ENCODE measurements at places on chromosomes 13 and 19.

GRCh38 chr13:111239764-111240670 lies 80.4 kb upstream of the TEX29 start:
- DNase-seq: no peak

DNA sequence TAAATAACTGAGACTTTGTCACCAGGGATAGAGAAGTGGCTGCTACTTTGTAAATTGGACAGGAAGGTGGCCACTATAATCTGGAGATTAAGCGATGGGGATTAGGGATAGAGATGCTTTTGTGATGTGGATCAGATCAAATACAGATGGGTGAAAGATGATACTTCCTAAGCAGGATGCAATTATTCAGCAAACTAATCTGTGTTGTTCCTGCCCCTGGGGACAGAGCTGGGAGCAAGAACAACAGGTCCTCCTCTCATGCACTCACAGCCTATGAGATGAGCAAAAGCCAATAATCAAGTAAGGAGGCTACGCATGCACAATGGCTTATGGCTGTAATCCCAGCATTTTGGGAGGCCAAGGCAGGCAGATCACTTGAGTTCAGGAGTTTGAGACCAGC lies 4.6 kb downstream of the RGL3 start:
- DNase-seq: no peak

DNA sequence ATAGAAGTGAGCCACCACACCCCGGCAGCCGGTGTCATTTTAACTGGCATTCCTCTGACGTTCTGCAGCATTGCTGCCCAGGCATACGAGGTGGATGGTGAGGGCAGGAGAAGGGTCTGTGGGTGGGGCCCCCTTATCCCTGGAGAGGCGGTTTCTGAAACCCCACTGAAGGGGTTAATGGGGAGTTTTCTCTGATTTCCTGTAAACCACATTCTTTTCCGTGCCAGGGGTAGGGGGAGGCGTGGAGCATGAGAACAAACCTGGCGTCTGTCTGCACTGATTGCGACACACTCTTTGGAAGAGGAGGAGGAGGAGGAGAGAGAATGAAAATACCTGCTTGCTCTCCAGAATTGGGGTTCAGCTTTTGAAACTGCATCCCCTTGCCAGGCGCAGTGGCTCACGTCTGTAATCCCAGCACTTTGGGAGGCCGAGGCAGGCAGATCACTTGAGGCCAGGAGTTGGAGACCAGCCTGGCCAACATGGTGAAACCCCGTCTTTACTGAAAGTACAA lies 2.7 kb upstream of the C3 start:
- DNase-seq: no peak

DNA sequence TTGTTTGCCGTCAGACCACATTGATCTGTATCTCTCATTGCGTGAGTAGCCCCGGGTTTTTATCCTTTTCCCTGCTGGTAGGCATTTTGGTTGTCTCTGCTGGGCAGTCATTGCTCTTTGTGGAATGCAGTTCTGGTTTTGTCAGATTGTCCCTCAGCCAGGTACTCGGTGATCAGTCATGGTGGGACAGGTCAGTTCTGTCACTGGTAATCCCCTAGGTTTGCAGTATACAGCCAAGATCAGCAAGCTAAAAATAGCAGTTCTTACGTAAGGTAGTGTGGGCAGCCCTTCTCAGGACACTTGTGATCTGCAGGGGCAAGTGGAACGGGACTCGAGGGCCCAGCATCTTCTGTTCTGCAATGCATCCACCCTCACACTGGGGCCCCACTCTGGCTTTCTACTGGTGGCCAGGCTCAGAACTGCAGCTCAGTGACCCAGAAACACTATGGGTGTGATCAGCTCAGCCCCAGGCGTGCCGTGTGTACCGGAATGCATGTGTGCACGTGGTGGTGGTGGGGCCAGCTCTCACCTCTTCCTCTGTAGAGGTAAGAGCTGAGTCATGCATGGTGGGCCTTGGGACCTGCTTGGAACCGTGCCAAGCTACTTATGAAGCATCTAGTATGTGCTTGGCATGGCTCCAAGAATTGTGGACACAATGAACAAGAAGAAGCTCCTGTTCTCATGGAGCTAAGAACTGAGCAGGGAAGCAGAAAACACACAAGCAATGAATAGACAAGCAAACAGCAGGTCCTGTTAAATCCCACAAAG lies 6.3 kb downstream of the PLEKHF1 start:
- DNase-seq: peak; percentile 86

DNA sequence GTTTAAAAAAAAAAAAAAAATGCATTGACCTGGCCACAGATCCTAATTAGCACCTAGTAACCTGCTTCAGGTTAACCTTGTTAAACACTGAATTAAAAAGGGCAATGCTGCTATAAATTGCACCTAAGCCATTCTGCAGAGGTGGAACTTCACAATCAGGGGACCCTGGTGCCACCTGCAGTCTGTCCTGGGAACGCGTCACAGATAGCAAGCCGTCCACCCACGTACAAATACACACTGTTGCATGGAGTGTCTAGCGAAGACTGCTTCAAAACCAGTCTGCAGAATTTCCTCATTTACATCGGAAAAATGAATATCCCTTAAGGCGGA lies 169.3 kb downstream of the COL4A1 start:
- no peak for DNase-seq

GRCh38 chr13:26051657-26052311 lies at the start of gene SHISA2:
TSS of gene SHISA2 (minus strand) at chr13:26052016. CDS start at chr13:26050975, 1,041 bp downstream.
- DNase-seq: no peak

DNA sequence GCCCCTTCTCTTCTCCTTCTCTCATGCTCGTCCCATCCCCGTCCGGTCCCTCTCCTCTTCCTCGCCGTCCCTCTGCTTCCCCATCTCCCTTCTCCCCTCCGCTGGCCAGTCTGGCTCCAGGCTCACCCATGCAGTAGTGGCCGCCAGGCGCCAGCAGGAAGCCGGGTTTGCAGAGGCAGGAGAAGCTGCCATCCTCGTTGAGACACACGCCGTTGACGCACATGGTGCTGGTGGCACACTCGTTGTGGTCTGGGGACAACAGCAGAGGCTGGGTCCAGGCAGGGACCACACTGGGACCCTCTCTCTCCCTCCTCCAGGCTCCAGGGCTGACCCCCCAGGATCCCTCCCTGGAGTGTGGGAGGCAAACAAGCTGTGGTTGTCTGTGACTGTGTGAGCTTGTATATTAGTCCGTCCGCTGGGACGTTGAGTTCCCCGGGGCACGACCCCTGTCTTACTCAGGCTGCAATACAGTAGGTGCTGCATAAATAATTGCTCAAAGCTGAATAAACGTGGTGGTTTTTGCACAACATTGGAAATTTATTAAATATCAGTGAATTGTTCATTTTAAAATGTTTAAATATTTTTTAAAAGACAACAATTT lies 16.4 kb downstream of the FBN3 start:
- no peak for DNase-seq

GRCh38 chr13:112056739-112057438 lies 10.1 kb upstream of the SOX1 start:
- no peak for DNase-seq

DNA sequence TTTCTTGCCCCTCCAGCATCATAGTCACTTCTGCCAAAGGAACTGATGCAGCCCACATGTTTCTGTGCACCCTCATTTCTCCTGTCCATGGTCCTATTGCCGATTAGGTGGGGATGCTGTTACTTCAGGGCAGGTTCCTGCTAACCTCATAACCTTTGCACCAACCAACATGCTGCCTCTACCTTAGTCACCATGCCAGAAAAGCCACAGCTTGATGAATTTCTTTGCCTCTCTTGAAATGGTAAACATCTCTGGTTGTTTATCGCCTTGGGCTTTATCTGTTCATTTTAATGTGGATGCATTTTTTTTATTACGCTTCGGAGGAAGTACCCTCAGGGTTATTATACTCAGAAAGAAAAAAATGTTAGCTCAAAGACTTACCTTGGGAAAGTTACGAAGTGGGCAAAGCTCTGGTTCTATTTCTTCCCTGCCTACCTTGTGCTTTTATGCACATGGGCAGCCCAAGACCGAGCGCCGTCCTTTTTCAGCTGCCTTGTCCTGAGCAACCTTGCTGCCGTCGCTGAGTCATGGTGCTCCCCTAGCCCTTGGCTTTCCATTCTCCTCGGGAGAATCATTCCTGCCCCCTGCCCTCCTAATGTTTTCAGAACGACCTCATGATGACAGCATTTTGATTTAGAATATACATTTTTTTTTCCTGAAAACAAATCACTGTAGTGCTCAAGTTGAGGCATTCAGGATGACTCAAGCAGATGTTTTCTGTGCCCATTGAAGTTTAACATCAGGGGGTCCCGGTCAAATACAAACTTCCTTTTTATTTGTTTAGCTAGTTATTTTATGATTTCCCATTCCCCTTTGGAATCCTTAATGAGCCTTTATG lies 280.0 kb downstream of the SHISA2 start:
- no peak for DNase-seq

GRCh38 chr13:101325423-101325822 lies 90.9 kb downstream of the NALCN start:
- DNase-seq: no peak

DNA sequence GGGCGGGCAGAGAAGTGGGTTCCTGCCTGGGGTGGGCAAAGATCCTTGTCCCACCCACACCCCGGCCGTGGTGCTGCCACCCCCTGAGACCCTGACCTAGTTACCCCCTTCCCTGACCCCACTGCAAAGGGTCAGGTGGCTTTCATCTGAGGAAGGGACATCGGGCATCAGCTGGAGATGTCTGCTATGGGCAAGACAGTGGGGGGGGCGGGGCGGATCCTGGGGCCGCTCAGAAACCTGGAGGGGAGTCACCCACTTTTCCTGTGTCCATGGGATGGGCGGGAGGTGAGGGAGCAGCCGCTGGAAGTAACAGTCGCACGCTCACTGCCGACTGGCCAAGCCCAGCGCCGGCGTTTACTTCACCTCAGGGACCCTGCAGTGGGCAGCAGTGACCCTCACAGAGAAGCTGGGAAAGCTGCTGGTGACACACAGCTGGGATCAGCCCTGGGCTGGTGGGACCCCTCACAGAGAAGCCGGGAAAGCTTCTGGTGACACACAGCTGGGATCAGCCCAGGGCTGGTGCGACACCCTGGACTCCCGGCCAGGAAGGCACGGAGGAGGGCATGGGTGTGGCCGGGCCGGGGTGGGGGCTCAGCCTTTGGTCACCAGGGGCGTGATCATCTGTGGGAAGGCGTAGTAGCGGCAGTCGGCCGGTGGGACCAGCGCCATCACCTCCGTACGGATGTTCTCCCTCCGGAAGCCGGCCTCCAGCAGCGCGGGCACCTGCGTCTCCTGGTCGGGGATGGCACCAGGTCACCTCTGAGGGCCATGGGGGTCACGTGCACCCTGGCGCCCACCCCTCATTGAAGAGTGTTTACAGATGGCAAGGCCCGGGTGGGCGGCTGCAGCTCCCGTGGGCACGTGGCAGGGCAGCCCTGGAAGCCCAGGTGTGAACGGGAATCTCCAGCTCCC lies 4.3 kb downstream of the GAMT start:
- no peak for DNase-seq

- DNase-seq: no peak
Observed at GRCh38 chr13:111561091-111561781, 240.8 kb downstream of the TEX29 start.

DNA sequence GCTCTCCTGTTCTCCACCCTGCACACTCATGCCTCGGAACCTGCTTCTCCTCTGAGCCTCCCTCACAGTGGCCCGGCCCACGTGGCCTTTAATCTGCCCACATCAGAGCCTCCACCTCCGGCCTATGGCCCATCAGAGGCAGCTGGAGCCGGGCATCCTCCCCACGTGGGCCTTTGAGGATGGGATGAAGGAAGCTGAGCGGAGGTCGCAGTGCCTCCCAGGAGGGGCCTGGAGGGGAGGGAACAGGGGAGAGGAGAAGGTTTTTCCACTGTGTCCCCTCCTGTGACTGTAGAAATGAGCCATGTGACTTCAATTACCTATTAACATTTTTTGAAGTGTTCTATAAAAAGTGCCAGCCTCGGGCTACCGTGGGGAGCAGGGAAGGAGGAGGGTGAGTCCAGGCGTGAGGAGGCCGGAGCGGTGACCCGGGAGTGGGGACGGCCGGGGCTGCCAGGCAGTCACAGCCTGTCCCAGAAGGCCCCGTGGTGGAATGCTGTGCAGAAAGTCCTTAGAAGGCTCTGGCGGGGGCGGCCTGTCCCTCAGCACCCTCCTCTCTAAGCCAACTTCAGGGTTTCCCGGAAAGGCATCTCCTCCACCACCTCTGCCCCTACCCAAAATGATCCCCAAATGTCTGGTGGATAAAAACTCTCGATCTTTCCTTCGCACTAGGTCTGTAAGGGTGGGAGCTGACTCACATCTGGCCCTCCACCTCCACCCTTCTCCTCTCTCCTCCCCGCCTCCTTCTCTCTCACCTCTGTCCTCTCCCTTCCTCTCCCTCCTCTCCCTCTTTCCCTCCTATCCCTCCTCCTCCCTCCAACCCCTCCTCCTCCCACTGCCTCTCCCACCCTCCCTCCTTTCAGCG lies 24.8 kb upstream of the SLC1A5 start:
- DNase-seq: no peak

DNA sequence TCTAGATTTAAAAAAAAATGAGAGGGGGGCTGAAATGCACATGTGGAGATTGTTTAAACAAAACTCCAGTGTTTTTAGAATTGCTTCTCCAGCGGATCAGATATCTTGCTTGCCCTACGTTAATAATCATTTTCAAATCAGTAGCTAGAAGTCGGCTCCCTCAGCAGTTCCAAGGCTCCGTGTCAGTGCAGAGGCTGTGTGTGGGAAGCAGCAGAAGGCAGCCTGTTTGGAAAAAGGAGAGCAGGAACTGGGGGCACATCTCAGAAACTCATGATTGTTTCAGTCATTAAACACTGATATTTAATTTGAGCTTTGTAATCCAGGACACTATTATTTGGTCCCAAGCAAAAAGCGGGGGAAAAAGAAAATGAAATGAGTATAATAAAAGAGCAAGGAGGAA lies 50.9 kb downstream of the SOX21 start:
- no peak for DNase-seq

GRCh38 chr13:41565216-41565615 lies 107.9 kb downstream of the RGCC start:
- DNase-seq: no peak

DNA sequence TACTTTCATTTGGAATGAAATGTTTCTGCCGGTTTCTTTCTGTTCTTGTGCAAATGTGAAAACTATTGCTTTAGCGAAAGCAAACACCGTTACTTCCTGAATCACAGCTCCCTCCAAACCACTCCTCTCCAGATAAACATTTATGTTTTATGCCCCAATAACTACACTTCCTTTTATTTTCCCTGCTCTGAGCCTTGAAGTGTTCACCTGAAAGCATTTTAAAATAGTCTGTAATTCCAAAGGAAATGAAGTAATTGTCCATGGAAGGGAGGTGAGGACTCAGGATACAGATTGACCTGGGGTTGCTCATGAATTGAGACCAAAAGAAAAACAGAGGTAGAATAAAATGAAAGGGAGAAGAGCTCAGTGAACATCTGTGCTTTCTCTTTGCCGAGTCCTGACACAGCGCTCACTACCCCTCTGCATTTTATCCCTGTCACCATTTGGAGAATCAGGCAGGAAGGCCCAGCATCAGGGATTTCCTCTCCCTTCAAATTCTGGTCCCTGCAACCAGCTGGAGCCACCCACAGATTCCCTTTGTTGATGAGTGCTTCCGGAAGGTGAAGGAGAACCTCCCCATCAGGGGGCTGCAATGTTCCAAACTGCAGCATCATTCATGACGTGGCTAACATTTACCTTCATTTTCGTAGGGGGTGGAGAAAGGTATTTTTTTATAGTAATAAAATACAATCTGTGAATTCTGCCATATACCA lies 171.9 kb downstream of the ITGBL1 start:
- no peak for DNase-seq

GRCh38 chr13:52012512-52012836 lies 276 bp downstream of the ALG11 start:
- DNase-seq: no peak
